ENCODE measurements at places on chromosomes 12 and 14.

- no peak for DNase-seq
These were observed 1.8 kb upstream of the COX14 start for GRCh38 chr12:50110127-50110761.

DNA sequence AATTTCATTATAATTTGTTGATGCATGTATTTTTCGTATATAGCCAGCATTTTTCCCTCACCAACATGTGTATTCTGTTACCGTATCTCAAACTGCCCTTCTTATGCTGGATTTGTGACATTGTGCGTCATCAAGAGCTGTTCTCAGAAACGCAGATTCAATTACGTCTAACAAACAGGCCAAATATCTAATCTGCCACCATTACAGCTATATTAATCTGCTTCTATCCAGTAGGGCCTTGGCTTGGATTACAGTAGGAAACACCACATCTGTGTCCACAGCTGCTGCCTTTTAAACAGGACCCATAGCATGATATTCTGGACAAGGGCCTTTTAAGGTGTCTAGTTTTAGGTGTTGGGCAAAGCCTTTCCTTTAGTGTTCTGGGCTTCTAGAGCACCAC, 140.6 kb downstream of the PDE3A start:
- DNase-seq = no peak

- DNase-seq = no peak
These were observed 56.2 kb downstream of the SVOP start for GRCh38 chr12:108964371-108965352.

DNA sequence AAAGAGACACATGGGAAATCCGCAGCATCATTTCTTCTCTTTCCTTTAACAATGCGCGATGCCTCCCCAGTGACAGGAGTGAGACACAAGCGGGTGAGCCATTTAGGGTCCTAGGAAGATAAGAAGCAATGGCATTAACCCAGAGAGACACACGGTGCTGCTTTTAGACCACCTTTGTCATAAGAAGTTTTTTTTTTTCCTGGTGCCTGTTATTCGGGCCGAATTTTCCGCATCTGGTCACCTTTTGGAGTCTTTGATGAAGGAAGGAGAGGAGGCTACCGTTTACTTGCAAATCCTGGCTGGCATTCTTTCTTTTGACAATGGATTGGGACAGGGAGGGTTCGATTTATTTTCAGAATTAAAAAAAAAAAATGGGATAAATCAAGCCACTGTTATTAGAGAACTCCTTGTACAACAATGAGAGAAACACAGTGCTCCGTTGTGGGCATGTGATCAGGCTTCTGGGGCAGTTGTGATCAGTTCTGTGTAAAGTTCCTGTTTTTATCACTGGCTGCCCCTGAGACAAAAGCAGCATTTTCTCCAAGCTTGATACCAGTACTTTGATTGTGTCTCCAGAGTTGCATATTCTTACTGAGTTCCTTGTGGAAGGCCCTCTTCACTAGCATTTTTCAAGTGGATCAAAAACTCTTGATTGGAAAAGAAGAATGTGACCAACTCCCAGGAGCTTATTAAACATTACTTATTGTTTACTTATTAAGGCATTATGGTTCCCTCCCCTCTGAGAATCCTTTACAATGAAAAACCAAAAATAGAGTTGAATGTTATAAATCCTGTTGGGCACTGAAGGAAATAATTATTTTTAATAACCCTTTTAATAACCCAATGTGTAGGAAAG, 1.1 kb downstream of the DIP2B start:
- peak; percentile 77 for DNase-seq

- no peak for DNase-seq
These were observed 13.1 kb downstream of the EVL start for GRCh38 chr14:100078216-100078803.

- no peak for DNase-seq
These were observed 56.6 kb downstream of the GPATCH2L start for GRCh38 chr14:76208340-76208739.

DNA sequence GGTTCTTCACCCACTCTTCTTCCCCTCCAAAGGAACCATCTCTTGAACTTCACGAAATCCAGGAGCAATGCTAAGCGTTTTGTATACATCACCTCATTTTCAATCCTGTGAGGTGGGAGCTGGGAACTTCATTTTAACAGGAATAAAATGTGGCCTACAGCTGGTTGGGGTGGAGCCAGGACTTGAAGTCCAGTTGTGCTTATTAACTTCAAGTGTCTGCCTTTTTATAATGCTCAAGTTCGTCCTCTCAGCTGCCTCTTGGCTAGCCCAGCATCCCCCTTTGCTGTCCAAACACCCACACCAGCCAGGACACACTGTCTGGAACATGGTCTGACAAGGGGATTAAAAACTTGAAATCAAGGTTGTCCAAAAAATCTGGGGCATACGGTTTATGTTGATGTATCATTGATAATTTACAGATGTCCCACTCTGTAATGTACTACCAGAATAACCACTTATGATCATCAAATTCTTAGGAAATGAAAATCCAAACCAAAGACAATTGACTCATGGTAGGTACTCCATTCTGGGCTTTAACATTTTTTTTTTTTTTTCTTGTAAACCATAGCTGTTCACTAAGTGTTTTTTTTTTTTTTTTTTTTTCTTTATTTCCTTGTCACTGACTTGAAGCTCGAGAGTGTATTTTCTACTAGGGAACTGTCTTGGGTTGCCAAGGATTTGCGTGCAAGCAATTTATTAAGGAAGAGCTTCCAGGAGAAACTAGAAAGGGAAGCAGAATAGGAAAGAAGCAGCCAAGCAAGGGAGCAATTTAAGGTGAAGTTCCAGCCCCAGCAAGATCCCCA, 252.3 kb downstream of the EFCAB11 start:
- DNase-seq = peak; percentile 21

GRCh38 chr14:74852922-74853530, 22.9 kb downstream of the PROX2 start:
- DNase-seq = no peak

DNA sequence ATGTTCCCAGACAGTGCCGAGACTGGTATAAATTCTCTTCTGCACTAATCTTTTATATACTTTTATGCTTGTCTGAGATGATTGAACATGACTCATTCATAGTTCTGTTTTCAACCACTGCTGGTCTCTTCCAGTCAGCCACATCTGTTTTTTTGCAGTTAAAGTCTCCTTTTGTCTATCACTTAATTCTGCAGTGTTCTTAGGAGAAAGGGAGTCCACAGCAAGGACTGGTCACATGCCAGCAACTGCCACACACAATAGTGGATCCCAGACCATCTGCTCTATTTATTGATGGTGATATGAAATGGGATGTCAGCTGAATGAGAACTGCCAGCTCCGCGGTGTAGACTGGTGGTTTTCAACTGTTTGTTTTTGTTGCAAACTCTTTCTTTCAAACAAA, 379.8 kb downstream of the MED13L start:
- DNase-seq = no peak

Measured in common myeloid progenitor, CD34-positive (primary cell).